Activated naive CD4-positive, alpha-beta T cell treated with anti-CD3 and anti-CD28 coated beads, Interleukin-2, amount 50 U/mL, for 16 hours (primary cell): ENCODE measurements at places on chromosomes 1 and 21.

DNA sequence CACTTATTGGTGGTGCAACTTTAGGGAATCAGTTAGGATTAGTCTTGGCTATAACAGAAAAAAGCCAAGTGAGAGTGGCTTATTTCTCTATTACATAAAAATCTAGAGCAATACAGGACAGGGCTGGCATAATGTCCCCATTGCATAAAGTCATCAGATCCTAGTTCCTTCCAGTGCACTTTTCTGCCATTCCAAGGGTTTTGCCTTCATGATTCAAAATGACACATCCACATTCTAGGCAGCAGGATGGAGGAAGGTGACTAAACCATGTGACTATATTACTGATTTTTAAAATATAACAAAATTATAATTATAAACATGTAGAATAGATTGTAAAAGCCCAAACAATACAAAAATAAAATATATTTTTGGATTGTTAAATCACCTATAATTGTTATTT, 18.8 kb downstream of the JUN start:
- DNase-seq = no peak

- no peak for DNase-seq
These were observed 105.5 kb downstream of the TNR start for GRCh38 chr1:175637911-175638310.

GRCh38 chr1:232596666-232597303, 33.1 kb downstream of the SIPA1L2 start:
- no peak for DNase-seq

DNA sequence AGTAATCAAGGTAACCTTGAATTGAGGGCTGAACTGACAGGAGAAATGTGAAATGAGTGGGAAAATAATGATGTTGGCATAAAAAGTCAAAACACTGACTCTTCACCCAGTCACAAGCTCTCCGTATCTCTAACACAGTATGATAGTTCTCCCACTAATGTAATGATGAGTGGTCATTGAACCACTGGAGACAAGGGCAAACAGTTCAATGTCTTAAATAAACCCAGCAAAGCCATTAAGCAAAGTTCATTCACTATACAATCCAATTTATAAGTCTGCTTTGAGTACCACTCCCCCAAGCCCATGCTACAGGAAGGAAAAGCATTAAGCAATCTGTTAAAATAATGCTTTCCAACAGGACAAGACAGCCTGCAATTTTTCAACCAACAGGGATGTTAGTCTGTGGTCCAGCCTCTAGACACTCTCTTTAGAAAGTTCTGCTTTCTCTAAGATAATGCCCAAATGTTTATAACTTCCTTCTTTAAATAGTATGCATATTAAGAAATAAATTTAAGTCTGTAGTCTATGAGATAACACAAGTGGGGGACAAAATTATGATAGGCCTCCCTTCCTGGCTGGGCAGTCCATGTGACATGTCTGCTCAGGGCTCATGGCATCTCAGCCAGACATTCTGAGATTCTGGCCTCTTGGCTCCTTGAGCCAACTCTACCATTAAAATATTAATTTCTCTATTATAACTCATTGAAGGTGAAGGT, 25.5 kb upstream of the DDAH1 start:
- no peak for DNase-seq

GRCh38 chr21:16307256-16307655, 577.5 kb downstream of the USP25 start:
- no peak for DNase-seq

DNA sequence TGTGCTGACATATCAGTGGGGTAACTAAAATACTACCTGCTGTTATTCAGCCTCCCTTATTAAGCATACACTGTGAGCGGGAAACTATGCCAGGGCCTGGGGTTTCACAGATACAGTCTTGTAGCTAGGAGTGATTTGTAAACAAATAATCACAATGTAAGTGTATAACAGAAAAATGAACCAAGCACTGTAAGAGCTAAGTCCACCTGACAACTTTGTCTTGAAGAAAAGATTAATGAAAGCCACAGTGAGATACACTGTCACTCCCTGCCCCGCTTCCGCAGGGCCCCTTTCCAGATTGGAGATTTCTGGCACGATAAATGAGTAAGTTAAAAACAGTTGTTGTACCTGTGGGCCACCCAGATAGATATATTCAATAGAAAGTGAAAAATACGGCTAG, 4.8 kb downstream of the RCAN3 start:
- DNase-seq = no peak

DNA sequence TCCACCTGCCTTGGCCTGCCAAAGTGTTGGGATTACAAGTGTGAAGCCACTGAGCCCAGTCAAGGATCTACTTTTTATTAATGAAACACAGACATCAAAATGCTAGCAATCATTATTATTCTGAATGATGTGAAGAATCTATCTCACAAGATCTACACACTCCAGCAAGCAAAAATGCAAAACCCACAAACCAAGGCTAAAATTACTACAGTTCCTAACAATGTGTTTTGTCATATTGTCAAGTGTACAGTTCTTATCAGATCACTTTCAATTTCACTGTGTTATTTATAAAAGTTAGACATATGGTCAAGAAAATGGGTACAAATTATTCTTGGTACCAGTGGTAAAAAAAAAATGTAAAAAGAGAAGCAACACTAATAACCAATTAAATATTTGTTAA, 61.3 kb upstream of the SDC3 start:
- DNase-seq = no peak

DNA sequence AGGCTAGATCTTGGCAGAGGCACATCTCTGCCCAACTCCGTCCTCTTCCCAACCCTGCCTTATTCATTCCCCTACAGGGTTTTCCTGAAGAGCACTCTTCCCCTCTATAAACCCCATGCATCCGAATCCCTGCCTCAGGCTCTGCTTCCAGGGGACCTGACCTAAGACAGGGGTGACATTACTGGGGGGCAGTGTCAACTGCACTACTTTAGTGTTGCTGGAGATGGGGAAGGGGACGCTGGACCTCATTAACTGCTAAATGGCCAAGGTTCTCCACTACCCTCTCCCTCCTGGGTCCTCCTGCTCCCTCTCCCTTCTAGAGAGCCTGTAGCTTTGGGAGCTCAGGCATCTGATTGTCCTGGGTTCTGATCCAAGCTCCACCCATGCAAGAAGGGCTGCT, 126.2 kb downstream of the GRIK3 start:
- no peak for DNase-seq

DNA sequence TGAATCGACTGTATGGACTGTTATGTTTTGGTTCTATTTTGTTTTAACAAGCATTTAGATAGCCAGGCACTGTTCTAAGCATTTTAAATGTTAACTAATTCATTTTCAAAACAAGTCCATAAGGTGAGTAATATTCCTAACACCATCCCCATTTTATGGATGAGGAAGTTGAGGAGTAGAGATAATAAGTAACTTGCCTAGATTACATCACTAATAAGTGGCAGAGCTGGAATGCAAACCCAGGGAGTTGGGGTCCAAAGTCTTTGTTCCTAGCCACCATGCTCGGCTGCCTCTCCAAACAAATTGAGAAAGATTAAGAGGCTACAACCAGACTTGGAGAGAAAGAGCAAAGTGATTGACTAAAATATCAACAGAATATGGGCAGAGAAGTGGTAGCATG, 12.6 kb upstream of the LEPR start:
- no peak for DNase-seq
